Activated T-cell treated with anti-CD3 and anti-CD28 coated beads, Interleukin-2, amount 50 U/mL, for 72 hours (primary cell): ENCODE measurements at places on chromosomes 6 and 20. TPM values are rescaled to one million over a fixed set of nuclear protein-coding genes. Genes with fewer than 3 reads are reported as not detected.

Gene DST
- 11.9 TPM for total RNA-seq

- DNase-seq: no peak
Measured at GRCh38 chr20:24493661-24494459, 24.4 kb downstream of the SYNDIG1 start.

DNA sequence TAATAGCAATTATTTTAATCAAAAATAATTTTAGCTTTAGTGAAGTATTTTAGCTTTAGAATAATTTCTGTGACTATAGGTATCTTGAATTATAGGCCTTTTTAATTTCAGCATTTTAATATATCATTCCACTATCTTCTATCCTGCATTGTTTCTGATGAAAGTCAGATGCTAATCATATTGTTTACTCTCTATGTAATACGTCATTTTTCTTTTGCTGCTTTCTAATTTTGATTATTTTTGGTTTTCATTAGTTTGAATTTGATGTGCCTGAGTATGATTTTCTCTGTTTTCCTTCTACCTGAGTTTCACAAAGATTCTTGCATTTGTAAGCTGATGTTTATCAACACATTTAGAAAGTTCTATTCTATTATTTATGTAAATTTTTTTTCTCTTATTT is 17.4 kb upstream of the ADGRG6 start:
- no peak for DNase-seq

DNA sequence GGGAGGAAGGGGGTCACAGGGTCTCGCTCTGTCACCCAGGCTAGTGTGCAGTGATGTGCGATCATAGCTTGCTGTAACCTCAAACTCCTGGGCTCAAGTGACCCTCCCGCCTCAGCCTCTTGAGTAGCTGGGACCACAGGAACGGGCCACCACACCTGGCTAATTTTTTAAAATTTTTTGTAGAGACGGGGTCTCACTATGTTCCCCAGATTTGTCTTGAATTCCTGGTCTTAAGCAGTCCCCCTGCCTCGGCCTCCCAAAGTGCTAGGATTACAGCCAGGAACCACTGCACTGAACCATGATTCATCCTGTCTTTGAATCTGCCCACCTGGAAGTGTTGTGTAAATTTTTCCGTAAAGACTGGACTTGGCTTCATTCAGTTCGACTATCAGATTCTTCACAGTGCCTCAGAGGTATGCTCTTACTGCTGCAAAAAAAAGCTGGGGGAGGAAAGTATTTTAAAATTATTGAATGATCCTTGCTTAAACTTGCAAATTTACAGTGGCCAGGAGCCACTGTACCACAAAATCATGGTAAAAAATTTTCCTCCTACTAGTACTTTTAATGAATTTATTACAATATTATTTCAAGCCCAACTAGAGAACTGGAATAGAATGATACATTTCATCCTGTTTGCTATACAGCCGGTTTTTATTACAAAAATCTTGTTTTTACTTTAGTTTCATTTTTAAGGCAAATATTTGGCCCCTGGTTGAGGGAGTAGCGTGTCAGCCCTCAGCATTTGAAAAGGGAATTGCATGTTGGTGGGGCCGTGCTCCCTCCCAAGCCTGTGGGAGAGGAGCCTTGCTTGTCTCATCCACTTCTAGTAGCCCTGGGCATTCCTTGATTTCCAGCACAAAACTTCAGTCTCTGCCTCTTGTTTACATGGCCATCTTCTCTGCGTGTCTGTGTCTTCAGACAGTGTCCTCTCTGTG is 202.5 kb upstream of the SGK1 start:
- DNase-seq: no peak

DNA sequence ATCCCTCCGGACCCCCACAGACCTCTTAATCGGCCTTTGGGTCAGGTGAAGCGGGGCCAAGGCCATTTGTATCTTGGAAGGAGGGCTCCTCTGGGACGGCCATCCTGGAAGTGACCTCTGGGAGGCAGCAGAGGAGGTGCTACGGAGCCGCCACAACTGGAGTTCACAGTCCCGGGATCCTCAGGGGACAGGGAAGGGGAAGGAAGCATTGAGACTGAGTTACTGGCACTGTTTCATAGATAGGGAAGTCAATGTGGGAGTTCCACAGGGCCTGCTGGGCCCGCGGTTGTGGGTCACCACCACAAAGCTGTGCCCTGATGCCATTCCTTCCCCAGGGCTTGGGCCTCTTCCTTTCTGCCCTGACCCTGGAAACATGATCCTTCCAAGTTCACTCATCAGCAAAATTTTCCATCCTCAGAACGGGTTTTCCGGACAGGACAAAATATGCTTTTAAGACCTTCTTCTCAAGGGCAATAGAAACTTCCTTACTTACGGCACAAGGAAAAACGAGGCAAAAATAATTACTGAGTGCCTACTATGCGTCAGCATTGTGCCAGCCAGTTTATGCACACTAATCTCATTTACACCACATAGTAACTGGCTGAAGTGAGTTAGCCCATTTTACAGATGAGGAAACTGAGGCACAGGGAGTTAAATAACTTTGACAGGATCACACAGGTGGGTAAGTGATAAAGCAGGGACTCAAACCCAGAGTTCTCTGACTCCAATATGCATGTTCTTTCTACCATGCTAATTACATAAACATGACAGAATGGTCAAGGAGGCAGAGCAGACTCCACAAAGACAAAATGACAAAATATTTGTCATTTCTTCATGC is 143.8 kb downstream of the UNC5CL start:
- DNase-seq: no peak

Gene SMOC2
- total RNA-seq: not detected

DNA sequence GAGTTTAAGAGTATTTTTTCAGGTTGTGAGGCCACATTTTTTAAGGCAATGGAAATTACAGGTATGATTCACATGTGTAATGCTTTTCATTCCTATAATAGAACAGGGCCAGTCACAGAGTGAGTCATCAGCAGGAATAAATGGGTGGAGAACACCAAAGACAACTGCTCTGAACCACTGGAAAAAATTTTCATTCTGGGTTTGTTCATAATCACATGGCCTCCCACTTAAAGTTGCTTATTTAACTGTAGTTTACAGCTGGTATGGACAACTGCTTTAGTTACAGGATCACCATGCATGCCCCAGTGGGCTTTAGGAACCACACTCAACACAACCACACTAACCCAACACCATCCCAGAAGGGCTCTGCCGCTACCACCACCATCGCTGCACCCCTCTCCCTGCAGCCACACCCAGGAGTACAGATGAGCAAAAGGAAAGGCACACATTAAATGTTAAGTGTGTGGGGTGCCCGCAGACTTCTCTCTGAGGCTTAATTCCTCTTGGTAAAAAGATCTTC is 107.0 kb upstream of the DST start:
- no peak for DNase-seq

Gene PNRC1
- 119 TPM for total RNA-seq

- DNase-seq: peak; percentile 20
Measured at GRCh38 chr20:64009811-64010387, 26.1 kb upstream of the C20orf204 start.

DNA sequence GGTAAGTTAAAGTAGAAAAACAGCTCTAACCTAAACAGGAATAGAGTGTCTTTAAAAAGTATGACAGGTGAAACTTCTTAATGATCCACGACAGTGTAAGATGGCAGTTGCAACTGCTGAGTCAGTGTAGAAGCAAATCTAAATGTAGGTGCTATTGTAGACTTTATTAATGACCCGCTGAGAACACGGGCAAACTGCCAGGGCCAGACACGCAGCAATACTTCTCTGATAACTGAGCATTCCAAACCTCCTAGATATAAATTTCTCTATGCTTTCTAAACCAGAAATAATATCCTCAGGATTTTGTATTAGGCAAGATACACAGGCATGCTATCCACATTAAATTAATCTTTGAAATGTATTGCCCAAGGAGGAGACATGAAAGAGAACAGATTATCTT is 1076.4 kb downstream of the HACE1 start:
- DNase-seq: no peak

- no peak for DNase-seq
Measured at GRCh38 chr6:24988562-24988961, 52.8 kb upstream of the RIPOR2 start.

- no peak for DNase-seq
Measured at GRCh38 chr20:24314053-24314452, 155.4 kb upstream of the SYNDIG1 start.

DNA sequence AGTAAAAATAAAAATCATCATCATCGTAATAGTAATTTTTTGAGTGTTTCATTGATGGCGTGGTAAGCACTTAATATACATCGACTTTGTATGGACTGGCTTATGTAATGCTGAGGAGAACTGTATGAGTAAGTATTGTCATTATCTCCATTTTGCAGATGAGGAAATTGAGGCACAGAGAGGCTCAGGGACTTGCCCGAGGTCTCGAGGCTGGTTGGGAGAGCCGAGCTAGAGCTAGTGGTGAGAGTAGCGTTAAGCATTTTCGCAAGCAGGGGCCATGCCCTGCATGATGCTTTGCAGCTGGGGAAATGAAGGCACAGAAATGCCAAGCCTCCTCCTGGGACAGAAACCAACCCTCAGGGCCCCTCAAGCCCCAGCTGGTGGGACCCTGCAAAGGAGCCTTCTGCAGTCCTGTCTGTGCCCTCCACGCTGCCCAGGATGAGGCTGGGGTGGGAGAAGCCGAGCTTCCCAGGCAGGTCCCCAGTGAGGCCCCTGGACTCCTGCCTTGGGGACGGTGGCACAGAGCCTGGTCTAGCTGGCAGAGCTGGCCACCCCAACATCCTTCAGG is 31.1 kb upstream of the STX16 start:
- DNase-seq: no peak

GRCh38 chr6:135353113-135353512 is 144.4 kb downstream of the AHI1 start:
- DNase-seq: no peak

Gene LIN28B
- not detected for total RNA-seq

DNA sequence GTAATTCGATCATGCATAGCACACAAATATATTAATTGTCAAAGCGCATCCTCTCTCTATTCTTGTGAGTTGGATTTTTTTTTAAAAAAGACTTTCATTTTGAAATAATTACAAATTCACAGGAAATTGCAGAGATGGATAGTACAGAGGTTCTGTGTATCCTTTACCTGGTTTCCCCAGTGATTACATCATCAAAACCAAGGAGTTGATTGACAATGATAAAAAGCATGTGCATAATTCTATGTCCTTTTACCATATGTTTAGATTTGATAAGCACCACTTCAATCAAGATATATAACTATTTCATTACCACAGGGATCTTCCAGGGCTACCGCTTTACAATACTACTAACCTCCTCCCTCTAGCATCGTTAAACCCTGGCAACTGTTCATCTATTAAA is 40.2 kb downstream of the CCN2 start:
- DNase-seq: no peak

GRCh38 chr6:133623621-133624020 is 265.3 kb upstream of the TCF21 start:
- no peak for DNase-seq

GRCh38 chr6:143971482-143972205 is 36.4 kb downstream of the PLAGL1 start:
- no peak for DNase-seq

- DNase-seq: no peak
Measured at GRCh38 chr20:10636326-10636818, 37.4 kb downstream of the JAG1 start.

GRCh38 chr6:28839443-28840120 is 84.2 kb downstream of the TRIM27 start:
- DNase-seq: no peak

DNA sequence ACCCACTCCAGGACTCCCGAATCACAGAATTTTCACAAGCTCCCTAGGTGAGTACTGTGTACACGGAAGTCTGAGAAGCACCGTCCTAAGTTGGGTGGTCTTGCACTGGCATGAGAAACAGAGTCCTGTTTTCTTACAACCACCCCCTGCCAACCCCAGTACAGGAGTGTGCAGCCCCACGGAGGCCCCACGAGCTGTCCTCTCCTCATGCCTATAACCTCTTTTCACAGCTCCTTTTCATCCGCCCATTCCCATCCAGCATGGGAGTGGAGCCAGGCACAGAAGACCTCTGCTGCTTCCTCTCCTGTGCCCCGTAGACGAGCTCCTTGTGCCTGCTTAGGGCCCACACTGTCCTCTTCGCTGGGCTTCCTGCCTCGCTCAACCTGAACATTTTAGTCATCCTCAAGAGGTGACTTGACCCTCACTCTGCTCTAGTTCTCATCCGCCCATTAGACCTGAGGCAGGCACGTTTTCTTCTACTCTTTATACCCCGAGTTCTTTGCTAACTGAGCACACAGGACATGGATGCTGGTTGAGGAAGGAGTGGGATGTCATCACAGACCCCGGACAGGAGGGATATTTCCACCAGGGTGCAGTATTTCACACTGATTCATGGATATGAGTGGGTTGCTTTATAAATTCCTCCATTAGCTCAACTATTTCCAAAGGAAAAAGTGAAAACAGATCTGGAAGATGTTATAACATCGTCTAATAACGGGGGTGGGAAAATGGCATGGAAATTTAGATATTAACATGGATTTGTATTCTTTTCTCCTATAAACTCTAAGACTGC is 160.5 kb downstream of the TTLL2 start:
- DNase-seq: no peak

GRCh38 chr6:102895683-102896082 is 1502.2 kb downstream of the GRIK2 start:
- DNase-seq: no peak

GRCh38 chr6:94278146-94278545 is 858.8 kb upstream of the EPHA7 start:
- no peak for DNase-seq

Gene CYP24A1
- total RNA-seq: not detected

DNA sequence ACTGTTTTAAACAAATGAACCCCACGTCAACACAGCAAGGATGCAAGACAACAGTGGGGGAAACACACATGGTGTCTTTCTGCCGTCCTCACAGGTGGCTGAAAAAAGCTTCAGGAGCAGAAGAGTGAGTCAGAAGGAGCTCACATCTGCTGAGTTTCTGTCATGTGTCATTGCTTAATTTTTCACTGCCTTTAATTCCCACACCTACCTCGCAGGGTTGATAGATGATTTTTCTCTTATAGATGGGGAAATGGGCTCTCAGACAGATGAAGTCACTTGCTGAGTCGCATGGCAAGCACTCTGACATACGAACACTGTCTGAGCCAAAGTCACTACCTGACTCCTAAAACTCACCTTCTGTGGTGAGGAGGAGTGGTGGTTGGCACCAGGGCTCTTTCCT is 28.3 kb upstream of the CARMIL1 start:
- DNase-seq: peak; percentile 51

Gene SLC22A7
- not detected for total RNA-seq

DNA sequence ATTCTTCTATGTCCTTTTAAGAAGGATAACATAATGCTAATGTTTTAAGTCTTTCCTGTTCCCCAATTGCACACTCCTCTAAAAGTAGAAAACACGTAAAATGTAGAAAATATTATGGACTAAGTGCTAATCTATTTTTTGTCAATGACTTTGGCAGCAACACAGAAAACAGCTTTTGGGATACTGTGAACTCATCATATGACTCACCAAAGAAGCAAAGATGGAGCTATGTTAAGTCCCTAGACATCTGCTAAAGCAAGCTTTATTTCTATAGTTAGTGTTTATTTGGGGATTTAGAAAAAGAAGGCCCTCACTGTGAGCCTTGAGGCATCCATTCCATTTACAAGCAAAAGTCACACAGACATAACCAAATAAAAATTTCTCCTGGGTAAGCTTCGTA is 23.0 kb downstream of the OPN5 start:
- no peak for DNase-seq

Gene PARD6B
- total RNA-seq: 5.0 TPM

GRCh38 chr6:97462031-97462430 is 179.0 kb upstream of the MMS22L start:
- no peak for DNase-seq

Gene IMPG1
- not detected for total RNA-seq

Gene CFAP61
- not detected for total RNA-seq
